ENCODE measurements at places on chromosomes 5 and 9.

GRCh38 chr5:141692919-141693725 is 11.1 kb upstream of the ARAP3 start:
- DNase-seq = no peak

DNA sequence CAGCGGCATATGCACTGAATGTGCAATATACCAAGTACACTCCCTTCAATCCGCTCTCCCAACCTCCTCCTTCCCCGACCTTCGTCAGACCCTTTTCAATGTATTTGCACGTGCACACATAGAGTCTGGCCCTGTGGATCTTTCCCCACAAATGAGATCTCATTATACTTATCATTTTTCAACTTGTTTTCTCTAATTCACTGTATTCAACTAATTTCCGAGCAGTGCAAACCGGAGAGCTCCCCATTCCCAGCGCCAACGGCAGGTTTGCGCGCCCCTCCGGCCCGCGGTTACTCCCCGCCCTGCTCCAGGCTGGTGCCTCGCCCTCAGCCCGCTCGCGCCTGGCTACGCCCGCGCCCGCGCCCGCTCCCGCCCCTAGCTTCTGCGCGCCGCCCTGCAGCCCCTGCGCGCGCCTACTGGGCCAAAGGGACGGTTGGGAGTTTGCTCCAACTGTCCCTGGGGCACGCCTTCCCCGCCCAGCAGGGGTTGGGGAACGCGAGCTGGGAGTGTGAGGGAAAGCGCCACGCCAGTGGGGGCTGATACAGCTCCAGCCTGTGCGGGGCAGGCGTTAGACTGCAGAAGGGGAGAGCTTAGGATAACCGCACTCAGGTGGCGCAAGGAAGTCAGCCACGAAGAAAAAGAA is 3.3 kb upstream of the CDC20B start:
- DNase-seq = peak; percentile 77

DNA sequence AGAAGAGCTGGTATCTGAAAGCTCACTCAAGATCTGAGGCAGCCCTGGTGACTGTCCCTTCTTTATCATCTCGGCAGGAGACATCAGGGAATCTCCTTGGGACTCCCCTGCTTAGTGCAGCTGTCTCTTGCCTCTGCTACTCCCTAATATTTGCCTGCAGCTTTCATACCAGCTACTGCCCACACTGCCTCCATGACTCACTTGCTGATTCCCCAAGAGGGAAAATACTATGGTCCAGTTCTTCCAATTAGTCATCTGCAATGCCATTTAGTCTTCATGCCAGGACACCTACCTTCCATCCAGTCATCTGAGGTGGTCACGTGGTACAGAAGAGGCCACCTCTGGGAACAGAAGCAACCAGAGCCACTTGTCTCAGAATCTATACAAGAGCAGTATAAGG is 270.8 kb downstream of the NTRK2 start:
- no peak for DNase-seq

GRCh38 chr9:68506551-68506950 is 34.1 kb downstream of the TMEM252 start:
- no peak for DNase-seq

DNA sequence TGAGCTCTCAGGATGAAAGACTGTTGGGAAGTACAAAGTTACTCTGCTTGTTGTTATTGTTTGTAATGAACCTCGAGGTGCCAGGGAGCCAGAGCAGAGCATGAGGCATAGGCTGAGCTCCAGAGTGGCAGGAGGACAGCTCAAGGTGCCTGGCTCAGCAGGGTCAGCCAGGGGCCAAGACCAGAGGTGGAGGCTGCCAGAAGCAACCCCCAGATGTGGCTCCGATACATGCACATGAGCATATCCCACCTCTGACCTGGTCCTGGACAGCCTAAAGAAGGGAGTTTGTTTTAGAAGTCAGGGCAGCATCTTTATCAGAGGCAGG is 105.6 kb downstream of the PSD2 start:
- no peak for DNase-seq

GRCh38 chr5:64632251-64632650 is 58.1 kb upstream of the SHISAL2B start:
- DNase-seq = peak; percentile 10

DNA sequence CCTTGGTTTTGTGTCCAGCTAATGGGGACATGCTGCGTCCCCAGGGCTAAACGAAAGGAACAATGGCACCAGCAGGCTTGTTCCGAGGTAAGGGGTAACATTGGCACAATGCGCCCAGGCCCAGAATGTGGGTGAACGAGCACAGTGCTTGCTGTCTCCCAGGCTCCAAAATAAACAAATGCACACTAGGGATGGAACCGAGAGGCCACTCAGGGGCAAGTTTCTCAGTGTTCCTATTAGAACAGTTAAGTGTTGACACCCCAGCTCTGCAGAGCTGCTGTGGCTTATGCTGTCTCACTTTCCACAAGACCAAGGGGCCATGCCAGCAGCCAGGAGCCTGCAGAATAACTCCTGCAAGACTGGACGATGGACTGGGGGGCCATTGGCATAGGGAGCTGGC is 492.4 kb downstream of the GADD45G start:
- no peak for DNase-seq

DNA sequence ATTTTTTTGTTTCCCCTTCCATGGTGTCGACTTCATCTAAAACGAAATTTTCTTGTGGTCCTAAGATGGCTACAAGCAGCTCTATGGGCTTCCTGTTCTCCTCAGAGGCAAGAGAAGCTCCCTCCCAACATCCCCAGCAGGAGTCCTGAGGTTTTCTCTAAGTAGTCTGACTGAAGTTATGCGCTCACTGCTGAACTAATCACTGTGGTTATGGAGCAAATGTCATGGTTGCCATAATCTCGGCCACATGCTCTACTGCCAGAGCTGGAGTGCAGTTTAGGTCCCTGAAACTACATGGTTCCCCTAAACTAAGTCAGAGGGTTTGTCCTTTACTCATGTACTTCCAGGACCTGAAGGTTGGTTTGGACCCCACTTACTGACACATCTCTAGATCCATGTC is 68.0 kb upstream of the MAMDC2 start:
- DNase-seq = no peak

DNA sequence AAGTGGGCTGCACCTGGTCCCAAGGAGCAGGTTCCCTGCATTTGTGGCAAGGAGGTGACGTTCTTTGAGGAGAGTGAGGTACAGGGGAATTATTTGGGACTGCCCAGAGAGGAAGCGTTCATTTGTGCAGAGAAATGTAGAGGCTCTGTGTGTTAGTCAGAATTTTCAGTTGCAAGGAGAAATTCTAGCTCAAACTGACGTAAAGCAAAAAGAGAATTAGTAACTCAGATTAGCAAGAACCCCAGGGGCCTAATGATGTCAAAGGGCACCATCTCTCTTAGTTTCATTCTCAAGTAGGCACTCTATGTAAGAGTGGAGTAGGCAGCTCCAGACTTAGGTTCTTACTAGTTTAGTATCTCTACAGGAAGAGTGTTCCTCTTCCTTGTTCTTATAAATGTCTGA is 2.4 kb upstream of the TXN start:
- no peak for DNase-seq

GRCh38 chr5:658103-658502 is 35.0 kb downstream of the TPPP start:
- DNase-seq = no peak

GRCh38 chr5:116411101-116411571 is 163.5 kb downstream of the SEMA6A start:
- DNase-seq = no peak

GRCh38 chr9:85702726-85703289 is 38.9 kb downstream of the AGTPBP1 start:
- DNase-seq = no peak

DNA sequence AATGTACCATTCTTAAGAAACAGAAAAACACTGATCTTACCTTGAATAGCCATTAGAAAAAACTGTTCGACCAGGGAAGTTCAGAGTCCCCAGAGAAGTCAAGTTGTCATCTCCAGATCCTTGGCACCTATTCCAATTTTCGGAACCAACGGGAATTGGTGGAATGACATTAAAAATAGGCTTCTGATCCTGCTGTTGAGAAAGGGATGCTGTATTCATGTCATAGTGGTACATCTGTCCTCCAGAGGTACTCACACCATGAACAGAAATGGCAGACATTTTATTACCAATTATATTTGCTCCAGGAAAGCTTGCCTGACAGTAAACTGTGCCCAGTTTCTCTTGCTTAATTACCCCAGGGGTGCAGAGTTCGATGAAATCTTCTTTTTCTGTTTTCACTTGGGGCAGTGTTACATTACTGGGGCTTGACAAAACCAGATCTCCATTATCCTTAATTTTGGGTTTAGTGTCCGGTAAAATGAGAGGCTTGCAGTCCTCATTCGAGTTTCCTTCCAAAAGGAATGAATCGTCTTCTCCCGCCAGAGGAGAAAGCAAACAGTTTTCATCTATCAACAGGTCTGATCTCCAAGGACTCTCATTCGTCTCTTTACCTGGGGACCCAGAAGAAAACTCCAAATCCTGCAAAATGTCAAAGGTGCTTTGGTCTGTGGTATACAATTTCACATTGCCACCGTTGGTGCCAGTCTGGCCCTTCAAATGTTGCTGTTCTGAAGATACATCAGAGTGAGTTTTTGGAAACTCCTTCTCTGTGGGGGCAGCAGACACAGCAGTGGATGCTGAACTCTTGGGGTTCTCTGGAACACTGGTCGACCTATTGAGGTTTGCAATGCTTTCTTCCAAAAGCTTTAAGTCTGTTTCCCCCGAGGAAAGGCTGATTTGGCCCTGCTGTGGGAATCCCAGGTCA is 3.6 kb downstream of the NR3C1 start:
- no peak for DNase-seq

GRCh38 chr5:176892663-176893062 is 6.5 kb downstream of the HK3 start:
- DNase-seq = no peak

- DNase-seq = no peak
Measured at GRCh38 chr9:79970146-79970425, 398.3 kb downstream of the TLE4 start.

DNA sequence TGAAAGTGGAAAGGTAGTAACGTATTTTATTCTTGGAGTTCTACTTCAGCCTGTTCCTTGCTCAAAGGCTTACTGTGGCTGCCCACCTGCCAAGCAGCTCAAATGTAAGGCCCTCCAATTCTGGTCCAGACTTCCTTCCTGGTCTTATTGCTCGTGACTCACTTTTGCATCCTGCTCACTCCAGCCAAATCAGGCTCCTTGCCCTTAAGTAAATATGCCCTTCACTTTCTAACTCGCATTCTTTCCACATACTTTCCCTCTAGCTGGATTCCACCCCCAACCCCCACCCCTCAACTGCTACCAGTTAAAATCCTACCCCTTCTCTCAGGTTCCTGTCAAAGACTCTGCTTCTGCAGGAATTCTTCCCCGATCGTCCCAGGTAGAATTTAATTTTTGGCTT is 96.6 kb downstream of the GALNT10 start:
- no peak for DNase-seq

DNA sequence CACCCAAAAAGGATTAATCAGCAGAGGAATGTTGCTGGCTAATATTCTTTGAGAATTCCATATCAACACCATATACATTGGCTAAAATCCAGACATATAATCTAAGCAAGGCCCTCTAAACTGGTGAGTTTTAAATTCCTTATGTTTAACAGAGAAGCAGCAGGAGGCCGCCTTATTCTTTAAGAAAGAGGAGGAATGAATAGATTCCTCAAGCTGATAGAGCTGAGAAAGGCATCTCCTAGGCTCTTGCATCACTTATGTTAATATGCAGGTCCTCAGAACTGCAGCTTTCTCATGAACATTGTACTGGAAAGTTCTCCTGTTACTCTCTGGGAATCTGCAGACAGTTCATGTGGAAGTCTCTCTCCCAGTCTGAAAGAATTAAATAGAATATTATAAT is 20.1 kb upstream of the SMARCA2 start:
- DNase-seq = no peak

DNA sequence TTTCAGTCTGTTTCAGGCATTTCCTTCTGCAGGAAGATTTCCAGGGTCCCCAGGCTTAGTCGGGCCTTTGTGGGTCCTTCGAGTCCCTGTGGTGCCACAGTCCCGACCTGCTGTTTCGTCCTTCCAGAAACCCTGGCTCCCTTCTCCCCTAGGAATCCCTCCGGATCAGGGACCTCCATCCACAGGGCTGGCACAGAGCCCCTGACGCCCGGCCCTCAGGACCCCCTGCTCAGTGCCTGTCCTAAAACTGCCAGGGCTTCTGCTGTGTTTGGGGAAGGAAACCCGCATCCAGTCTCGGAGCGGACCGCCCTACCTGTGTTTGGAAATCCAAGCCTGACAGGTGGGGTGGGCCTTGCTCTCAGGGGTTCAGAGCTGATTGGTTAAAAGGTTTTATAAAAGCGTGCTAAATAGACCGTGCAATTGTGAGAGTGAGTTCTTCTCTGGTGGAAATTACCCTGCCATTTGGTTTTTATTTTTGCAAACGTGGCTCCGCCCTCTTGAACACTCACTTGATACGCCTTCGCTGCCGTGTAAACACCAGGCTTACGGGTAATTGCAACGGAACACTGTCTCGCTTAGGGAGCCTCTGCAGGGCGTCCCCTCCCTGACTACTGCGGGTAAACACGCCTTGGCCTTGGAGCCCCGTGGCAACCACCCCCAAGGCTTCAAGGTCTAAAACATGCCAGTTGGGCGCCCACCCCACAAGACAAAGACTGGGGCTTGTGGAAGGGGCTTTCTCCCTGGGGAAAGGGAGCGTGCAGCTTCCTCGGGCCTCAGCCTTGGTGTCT is 121.2 kb downstream of the PHF2 start:
- DNase-seq = peak; percentile 3

All from HEK293T (cell line).